ENCODE measurements at places on chromosomes 1 and 21.

DNA sequence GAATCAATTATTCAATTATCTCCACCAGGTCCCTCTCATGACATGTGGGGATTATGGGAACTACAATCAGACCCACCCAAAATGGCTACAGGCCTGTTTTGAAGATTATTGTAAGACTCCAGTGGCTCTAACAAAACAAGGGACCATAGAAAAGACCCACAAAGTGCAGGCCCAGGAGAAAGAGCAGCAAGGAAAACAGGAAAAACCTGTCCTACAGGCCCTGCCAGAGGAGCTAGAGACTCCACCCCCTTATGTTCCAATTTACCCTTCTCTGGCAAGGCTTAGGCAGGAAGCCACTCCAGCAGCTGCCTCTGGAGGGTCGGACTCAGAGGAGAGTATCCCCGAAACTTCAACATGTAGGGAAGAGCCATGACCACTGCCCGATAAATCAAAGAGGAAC, 96.5 kb downstream of the LIPI start:
- DNase-seq, result no peak

GRCh38 chr21:23223882-23224281, 2225.7 kb downstream of the NCAM2 start:
- no peak for DNase-seq

- DNase-seq, result no peak
These were observed 27.0 kb upstream of the PPP1R15B start for GRCh38 chr1:204438628-204439027.

DNA sequence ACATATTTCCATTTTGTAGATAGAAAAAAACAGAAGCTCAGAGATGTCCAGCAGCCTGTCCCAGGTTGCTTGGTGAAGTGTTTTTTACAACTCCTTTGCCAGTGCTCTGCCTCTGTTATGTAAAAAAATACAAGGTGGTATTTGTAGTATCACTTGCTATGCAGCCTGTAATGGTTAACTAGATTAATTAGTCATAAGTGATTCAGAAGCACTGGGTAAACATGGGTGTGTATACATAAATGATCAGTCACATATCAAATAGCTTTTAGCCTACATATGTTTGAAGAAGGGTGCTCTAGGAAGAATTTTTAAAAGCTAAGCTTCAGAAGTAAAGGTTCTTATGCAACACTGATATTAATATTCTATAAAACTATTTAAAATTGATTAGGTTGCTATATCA, 70.0 kb upstream of the MAGI3 start:
- no peak for DNase-seq

DNA sequence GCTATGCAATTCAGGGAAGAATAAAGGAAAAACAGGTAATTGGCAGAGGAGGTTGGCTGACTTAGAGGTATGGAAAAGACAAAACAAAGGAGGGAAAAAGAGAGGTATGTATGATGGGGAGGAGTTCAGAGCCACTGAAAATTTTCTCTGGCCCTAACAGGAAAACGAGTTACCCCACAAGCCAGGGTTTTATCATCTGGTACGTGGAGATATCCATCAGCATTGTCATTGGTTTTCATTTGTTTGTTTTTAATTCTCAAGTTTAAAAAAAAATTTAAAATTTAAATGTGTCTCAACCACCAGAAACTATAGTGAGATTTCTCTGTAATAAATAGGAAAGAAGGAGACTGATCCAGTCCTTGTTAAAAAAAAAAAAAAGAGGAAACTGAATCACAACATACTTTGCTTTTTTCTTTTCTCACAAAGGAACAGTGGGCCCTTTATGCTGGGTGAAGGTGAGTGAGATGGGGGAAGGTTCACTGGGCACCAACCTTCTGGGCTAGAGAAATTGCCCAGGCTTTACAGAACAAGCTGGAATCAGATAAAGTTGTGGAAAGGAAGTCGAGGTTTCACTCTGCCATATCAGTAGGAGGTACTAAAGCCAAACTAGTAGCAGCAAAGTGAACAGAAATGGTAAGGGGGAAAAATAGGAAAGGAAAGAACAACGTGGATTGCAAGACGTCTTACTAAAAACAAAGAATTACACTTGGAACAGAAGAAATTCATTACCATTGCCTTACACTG, 2.7 kb downstream of the IFNAR2 start:
- no peak for DNase-seq

GRCh38 chr1:155971910-155972809, 6.2 kb downstream of the ARHGEF2 start:
- no peak for DNase-seq

GRCh38 chr1:224054611-224055010, 59.3 kb upstream of the FBXO28 start:
- no peak for DNase-seq

DNA sequence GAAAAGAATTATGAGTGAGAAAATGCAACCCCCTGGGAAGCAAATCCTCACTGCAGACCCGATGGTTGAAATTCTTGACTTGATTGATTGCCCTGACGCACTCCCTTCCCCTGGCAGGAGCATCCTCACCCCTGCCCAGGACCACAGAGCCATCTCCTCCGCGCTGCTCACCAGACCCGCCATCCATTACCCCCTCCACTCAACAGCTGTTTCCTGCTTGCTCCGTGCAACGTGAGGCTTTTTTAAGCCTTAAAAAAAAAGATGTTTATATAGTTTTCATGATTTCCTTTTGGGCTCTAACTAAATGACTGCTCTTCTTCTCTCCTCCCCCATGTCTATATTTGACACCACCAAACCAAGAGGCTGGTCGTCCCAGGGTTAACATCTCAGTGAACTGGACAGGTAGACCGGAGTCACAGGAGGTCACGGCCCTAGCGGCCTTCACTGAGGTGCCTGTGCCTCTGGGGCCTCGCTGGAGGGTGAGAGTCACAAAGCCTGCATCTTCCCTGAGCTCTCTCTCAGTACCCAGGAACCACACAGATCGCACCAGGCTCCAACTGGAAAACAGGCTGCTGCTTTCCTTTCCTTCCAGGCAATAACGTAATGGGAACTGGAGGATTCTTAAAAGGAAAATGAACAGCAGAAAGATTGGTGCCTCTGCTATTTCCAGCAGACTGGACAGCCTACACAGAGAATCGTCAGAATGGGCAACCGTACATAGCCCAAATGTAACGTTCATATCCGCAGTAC, 49.8 kb downstream of the ZBTB18 start:
- peak; percentile 7 for DNase-seq

GRCh38 chr1:223211323-223211985, 68.4 kb upstream of the TLR5 start:
- DNase-seq, result no peak

GRCh38 chr1:96683931-96684330, 37.7 kb upstream of the PTBP2 start:
- no peak for DNase-seq

DNA sequence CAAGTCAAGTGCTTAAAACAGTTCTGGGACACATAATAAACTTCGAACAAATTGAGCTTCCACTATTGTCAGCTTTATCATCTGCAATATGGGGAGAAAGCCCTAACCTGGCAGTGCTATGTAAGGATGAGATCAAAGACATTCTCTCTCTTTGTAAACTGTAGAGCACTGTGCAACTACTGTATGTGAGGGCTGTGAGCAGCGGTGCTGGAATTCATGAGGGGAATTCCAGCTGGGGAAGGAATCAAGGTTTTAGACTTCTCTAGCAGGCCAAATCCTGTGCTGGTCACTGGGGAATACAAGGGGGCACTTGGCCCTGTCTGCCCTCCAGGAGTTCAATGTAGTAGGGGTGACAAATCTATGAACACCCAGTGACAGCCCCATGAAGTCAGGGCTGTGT, 9.3 kb downstream of the FAM151A start:
- DNase-seq, result no peak

DNA sequence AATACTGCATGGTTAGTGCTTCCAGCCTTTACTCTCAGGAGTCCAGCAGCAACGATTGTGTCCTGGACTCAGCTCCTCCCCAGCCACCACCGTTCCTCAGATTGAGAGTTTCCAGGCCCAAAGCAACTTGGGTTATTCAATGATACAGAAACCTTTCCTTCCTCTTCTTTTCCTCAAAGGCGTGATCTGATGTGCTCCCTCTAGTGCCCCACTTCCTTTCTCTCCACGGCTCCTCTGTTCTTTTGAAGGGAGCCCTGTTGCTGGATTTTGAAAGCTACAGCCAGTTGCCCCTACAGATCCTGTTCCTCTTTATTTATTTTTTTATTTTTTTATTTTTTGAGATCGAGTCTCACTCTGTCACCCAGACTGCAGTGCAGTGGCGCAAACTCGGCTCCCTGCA, 14.1 kb downstream of the CRP start:
- no peak for DNase-seq

- DNase-seq, result no peak
These were observed 3.0 kb downstream of the YARS1 start for GRCh38 chr1:32813941-32814739.

- DNase-seq, result no peak
These were observed 9.8 kb downstream of the ACAP3 start for GRCh38 chr1:1297802-1298424.

GRCh38 chr1:85360730-85361493, 84.5 kb upstream of the BCL10 start:
- peak; percentile 76 for DNase-seq

DNA sequence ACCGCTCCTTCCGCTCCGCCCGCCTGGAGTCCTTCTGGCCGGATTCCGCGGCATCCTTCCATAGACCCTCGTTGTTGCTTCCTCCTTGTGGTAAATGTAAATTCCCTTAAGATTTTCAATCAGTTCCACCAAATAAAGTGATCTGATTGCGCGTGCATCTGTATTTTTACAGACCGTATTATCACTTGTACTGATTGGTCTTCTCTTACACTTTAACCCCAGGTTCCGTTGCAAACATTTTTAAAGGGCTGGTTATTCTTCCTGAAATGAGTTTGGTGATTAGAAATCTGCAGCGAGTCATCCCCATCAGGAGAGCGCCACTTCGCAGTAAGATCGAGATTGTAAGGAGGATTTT, 483 bp downstream of the YBEY start:
- DNase-seq, result no peak

DNA sequence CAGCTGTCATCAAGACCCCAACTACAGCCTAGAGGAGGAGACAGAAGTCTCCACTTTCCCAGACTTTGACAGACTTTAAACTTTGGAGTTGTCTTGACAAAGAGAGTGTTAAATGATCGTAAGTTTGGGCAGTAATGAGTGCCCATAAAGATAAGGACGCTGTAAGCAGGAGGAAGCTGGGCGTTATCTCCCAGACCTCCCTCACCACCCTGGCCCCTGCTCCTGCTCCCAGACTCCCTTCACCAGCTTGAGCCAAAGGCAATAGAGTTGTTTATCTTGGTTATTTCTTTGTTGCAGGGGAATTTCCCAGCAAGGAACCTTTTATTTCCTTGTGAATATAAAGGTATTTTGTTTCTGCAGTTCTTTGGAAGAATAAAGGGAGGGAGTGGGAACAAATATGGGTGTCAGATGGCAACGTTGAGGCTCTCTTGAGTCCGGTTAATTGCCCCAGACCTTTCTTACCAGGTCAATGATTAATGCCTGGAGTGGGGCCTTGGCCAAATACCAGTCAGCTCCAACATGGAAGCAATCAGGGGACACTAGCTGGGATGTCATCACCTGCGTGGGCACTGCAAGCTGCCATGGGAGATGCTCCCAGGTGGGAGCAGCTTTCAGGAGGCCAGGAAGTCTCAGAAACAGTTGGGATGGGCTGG, 4.4 kb downstream of the PIGR start:
- DNase-seq, result no peak

DNA sequence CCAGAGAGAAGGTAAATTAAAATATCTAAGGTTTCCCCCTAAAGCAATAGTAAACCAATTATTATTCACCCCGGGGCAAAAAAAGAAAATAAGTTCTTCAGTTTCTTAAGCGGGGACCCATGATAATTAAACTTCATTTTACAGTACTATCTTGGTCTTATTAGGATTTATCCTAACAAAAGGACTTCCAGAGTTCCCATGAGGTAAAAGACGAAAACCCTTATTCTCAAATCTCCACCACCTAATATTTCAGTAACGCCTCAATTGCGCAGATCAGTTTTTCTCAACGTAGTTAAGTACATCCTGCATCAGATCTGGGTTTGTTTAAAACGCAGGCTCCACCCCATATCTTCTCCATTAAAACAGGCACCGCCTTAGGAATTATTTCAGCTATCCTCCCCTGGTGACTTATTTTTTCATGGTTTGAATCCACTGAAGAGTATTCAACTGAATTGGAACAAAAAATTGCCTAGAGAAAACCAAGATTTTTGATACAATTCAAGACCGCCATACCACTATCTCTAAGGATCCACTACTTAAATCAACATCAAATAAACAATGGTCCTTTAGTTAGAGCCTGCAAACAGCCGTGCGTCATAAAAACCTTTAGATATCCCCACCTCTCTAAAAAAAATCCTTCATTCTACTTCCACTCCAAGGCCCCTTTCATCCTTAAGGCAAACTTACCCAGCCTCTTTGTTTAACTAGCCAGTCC, 1.7 kb downstream of the MCL1 start:
- DNase-seq, result no peak

DNA sequence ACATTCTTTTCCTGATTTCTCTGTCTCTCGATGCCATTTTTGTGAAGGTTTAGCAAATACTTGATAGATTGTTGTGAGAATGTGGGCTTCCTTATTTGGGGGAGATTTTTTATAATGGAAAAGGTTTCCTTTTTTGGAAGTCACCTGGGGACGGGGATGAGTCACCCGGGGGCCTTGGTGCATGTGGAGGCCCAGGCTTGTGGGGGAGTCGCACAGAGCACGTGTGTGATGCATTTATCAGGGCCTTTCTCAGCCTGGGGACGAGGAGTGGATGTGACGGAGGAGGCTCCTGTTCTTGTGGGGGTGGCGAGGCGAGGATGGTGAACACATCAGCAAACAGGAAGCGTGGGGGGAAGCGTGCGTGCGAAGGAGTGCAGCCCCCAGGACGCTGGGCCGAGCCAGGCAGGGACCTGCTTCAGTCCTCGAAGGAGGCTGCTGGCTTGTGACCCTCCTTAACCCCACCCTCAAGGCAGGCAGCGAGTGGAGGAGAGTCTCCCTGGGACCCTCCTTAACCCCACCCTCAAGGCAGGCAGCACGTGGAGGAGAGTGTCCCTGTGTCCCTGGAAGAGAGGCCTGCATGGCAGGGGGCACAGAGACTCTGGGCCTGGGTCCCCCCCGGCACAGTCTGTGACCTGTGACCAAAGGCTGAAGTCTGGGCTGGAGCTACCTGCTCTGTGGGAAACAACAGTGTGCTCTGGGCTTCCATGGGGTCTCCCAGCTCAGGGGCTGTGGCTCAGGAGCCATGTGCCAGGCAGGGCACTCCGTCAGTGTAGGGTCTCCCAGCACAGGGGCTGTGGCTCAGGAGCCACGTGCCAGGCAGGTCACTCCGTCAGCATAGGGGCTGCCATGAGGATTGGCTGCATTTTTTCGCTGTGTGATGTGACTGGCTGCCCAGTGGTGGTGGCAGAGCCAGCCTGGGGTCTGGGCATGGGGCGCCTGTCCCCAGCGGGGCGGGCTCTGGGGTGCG, 57.2 kb downstream of the AGPAT3 start:
- no peak for DNase-seq

- DNase-seq, result no peak
These were observed 83.3 kb upstream of the TNR start for GRCh38 chr1:175826705-175827104.

- DNase-seq, result no peak
These were observed 10.0 kb upstream of the LRRC8D start for GRCh38 chr1:89810880-89811279.

GRCh38 chr1:50976890-50977574, 7.0 kb downstream of the CDKN2C start:
- no peak for DNase-seq

GRCh38 chr1:19768353-19769210, 31.1 kb downstream of the TMCO4 start:
- DNase-seq, result no peak

GRCh38 chr1:235107368-235108184, 21.1 kb downstream of the TOMM20 start:
- DNase-seq, result no peak

GRCh38 chr1:51288578-51288977, 41.8 kb downstream of the TTC39A start:
- no peak for DNase-seq
